MCF 10A (cell line): ENCODE measurements at places on chromosomes 5 and 9. TPM values are rescaled to one million over a fixed set of nuclear protein-coding genes. Genes with fewer than 3 reads are reported as not detected.
A peak's percentile ranks its signal among the peaks of the same experiment; 100 is the strongest.

- no peaks in the 10 kb centered on the region for H3K27me3 ChIP-seq
- H3K36me3 ChIP-seq = peaks cover 40% of the 10 kb centered on the region
- peaks cover 9% of the 10 kb centered on the region for H3K4me1 ChIP-seq
- H3K27ac ChIP-seq = no peak overlapping the region
- no peak for DNase-seq
Measured at GRCh38 chr5:173933901-173934300, 45.8 kb downstream of the CPEB4 start.

ELP1 gene
- 36.9 and 39.6 TPM in 2 replicates for total RNA-seq

DNA sequence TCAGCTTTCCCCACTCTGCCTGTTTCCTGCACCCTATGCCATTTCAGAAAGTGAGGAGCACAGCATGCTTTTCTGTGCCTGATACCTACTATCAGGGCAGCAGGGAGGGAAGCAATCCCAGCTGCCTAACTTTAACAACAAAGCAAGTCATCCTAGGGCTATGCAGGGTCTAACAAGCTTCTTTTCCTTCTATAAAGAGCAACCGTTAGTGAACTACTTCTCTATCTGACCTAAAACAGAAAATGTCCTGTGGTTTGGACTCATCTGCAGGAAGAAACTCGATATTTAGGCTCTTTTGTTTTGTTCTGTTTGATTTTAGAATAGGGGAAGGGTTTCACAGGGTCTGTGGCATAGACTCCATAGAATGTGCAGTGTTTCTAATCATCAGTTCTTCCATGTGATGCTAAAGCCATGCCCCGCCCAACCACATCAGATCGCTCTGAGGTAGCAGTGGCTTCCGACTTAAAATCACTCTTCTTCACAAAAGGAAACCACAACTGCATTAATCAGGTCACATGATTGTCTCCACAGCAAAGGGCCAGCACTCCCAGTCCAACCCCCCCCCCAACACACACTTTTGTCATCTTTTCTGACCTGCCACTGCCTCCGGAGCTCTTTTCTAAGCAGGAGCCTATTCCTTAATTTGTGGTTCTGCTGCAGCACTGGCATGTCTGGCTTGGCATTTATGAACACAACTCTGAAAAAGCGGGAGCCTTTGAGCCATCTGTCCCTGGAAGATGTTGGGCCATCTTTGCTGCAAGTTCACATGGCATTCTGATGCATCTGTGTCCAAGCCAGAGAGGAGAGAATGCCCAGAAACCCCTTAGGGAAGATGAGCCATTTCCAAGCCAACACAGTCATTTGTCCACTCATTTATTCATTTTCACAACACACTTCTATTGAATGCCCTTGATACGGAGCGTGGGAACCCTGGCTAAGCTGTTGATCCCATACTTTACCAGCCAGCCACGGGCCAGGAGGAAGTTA is 71.6 kb downstream of the CFAP90 start:
- no peak overlapping the region for H3K4me3 ChIP-seq
- peaks cover 5% of the 10 kb centered on the region for H3K4me1 ChIP-seq
- no peaks in the 10 kb centered on the region for H3K36me3 ChIP-seq

RNF208 gene
- 2.5 and 3.1 TPM in 2 replicates for total RNA-seq

APBB3 gene
- 22.7 and 28.1 TPM in 2 replicates for total RNA-seq

GRCh38 chr5:43033841-43034590 is 6.1 kb downstream of the ANXA2R start:
- no peak overlapping the region for H3K4me3 ChIP-seq
- H3K4me1 ChIP-seq = no peaks in the 10 kb centered on the region
- peaks cover 6% of the 10 kb centered on the region for H3K36me3 ChIP-seq
- no peaks in the 10 kb centered on the region for H3K27me3 ChIP-seq
- no peak for DNase-seq

GRCh38 chr9:137540536-137540935 is 9.7 kb downstream of the PNPLA7 start:
- no peak overlapping the region for H3K27ac ChIP-seq
- DNase-seq = no peak
- peaks cover 6% of the 10 kb centered on the region for H3K36me3 ChIP-seq
- H3K4me3 ChIP-seq = no peak overlapping the region
- no peaks in the 10 kb centered on the region for H3K4me1 ChIP-seq

DNA sequence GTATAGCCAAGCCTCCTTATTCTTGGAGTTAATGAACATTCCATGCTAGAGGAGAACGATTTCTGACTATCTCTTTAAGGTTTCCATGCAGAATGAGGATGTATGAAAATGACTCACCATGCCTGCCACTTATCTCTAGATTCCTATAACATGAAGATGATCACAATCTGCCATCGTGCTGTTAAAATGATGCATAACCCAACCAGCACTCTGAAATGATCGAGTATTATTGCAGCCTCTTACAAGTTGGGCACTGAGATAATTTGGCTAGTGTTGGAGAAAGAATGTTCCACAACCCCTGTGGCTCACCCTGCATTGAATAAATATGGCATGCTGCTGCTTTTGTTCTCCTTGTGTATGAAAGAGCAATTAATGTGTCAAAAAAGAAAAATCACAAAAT is 1143.6 kb upstream of the WWC1 start:
- H3K27me3 ChIP-seq = no peaks in the 10 kb centered on the region
- DNase-seq = no peak
- H3K27ac ChIP-seq = no peak overlapping the region
- no peak overlapping the region for H3K4me3 ChIP-seq
- H3K36me3 ChIP-seq = no peaks in the 10 kb centered on the region
- H3K4me1 ChIP-seq = peaks cover 7% of the 10 kb centered on the region

IL13 gene
- total RNA-seq = not detected in 2 replicates

PTRH1 gene
- total RNA-seq = 35.2 and 37.8 TPM in 2 replicates

PRKAA1 gene
- 58.1 and 62.7 TPM in 2 replicates for total RNA-seq

DNA sequence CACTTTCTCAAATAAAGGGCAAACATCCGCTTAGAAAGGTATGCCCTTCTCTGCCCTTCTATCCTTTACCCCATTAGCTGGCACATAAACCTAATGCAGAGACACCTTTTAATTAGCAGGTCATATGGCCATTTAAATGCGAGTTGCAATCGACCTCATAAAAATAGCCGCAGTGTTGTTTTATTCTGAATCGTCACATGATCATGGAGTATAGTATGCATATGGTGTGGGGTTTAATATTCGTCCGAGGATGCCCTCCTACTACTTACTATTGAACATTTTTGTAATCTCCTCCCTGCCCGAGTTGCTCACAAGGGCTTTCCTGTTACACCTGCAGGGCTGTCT is 72.0 kb downstream of the PIK3R1 start:
- peaks cover 100% of the 10 kb centered on the region for H3K36me3 ChIP-seq
- peak overlapping the region; percentile 69 for H3K4me3 ChIP-seq
- no peaks in the 10 kb centered on the region for H3K27me3 ChIP-seq
- H3K27ac ChIP-seq = peak overlapping the region; percentile 73

DNA sequence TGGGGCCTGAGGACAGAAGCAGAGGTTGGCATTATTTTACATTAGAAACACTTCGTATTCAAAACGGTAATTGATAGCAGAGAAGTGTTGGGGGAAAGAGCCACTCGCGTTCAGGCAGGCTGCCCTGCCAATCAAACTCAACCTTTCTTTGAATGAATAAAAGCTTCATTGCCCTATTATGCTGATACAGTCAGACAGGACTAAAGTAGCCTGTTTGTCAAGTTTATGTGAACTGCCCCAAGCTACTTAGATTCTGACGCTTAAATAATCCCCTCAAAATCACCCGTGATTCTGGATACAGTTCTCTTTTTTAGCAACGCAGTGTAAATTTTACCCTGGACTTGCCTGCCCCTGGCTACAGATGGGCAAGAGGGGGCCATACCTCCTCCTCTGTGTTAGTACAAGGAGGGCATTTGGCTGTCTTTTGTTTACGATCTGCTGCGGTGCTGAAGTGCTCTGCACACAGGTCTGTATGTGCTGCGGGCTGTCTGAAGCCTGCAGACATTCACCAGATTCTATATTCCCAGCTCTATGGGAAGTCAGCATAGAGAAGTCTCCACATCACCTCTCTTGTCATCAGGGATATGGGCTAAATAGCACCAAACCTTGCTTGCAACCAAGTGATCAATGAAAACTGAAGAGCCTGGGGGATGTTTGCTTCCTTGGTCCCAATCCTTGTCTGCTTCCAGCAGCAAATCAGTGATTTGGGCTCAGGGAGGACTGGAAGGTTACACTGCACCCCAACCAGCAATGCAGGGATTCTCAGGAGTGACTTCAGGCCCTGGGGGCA is 218.4 kb downstream of the EBF1 start:
- no peaks in the 10 kb centered on the region for H3K36me3 ChIP-seq
- H3K4me1 ChIP-seq = peaks cover 16% of the 10 kb centered on the region
- DNase-seq = no peak
- H3K27ac ChIP-seq = no peak overlapping the region

GRCh38 chr5:52947851-52948250 is 41.3 kb upstream of the ITGA2 start:
- DNase-seq = no peak
- H3K27me3 ChIP-seq = no peaks in the 10 kb centered on the region
- H3K4me1 ChIP-seq = peaks cover 22% of the 10 kb centered on the region
- no peak overlapping the region for H3K4me3 ChIP-seq
- no peak overlapping the region for H3K27ac ChIP-seq
- H3K36me3 ChIP-seq = no peaks in the 10 kb centered on the region

- H3K4me3 ChIP-seq = no peak overlapping the region
- no peaks in the 10 kb centered on the region for H3K36me3 ChIP-seq
- no peaks in the 10 kb centered on the region for H3K4me1 ChIP-seq
Measured at GRCh38 chr5:74499256-74500050, 141.1 kb downstream of the ENC1 start.

GRCh38 chr9:130073373-130073772 is 19.7 kb downstream of the GPR107 start:
- no peak for DNase-seq
- H3K27me3 ChIP-seq = no peaks in the 10 kb centered on the region
- H3K4me1 ChIP-seq = no peaks in the 10 kb centered on the region
- no peak overlapping the region for H3K27ac ChIP-seq
- H3K36me3 ChIP-seq = peaks cover 36% of the 10 kb centered on the region
- no peak overlapping the region for H3K4me3 ChIP-seq

CCL27 gene
- total RNA-seq = 0.49 TPM in 1 of 2 replicates, not detected in the other

DNA sequence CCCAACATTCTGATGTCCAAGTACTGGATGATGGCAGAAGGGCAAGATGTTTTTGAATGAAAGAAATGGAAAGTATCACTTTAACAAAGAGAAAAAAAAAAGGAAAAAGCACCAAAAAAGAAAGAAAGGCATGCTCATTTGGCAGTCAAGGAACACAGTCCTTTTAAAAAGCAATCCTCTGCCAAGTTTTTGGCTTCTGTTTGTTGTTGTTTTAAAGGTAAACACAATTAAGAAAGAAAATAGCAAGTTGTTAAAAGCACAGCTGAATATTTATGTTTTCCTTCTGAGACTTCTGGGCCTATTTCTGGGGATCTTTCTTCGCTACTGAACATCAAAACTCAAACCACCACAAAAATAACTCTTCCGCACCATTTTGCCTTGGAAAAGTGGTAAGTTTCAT is 162.1 kb downstream of the TRPM3 start:
- H3K4me3 ChIP-seq = no peak overlapping the region
- H3K36me3 ChIP-seq = no peaks in the 10 kb centered on the region
- H3K27ac ChIP-seq = no peak overlapping the region
- H3K4me1 ChIP-seq = peaks cover 6% of the 10 kb centered on the region

DNA sequence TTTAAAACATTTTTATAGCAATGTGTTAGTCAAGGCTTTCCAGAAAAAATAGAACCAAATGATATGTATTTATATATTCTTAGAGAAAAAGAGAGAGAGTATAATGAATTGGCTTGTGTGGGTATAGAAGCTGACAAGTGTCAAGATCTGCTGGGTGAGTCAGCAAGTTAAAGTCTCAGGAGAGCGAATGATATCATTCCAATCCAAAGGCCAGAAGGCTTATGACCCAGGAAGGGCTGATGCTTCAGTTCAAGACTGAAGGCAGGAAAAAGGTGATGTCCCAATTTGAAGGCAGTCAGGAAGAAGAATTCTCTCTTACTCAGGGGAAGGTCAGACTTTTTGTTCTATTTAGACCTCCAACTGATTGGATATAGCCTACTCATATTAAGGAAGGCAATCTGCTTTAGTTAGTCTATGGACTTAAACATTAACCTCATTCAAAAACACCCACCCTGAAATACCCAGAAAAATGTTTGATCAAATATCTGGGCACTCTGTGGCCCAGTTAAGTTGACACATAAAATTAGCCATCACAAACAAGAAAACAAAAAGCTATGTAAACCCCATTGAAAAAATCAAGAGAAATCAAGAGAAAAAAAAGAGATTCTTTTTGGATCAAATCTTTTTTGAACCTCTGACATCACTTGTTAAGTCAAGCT is 189.6 kb downstream of the PIK3R1 start:
- DNase-seq = peak; percentile 58
- H3K4me3 ChIP-seq = no peak overlapping the region
- no peaks in the 10 kb centered on the region for H3K36me3 ChIP-seq
- H3K27me3 ChIP-seq = no peaks in the 10 kb centered on the region

ANKRD55 gene
- total RNA-seq = not detected in 2 replicates

C9 gene
- total RNA-seq = not detected in 2 replicates

GRCh38 chr9:93265972-93266371 is 82.0 kb downstream of the WNK2 start:
- no peak overlapping the region for H3K27ac ChIP-seq
- peaks cover 16% of the 10 kb centered on the region for H3K27me3 ChIP-seq
- no peak for DNase-seq

GRCh38 chr5:92421196-92421595 is 1038.1 kb upstream of the ARRDC3 start:
- no peaks in the 10 kb centered on the region for H3K4me1 ChIP-seq
- DNase-seq = no peak
- H3K27ac ChIP-seq = no peak overlapping the region

- H3K36me3 ChIP-seq = no peaks in the 10 kb centered on the region
- no peak overlapping the region for H3K4me3 ChIP-seq
- no peaks in the 10 kb centered on the region for H3K27me3 ChIP-seq
- H3K27ac ChIP-seq = no peak overlapping the region
- H3K4me1 ChIP-seq = no peaks in the 10 kb centered on the region
Measured at GRCh38 chr9:71830929-71831328, 62.6 kb upstream of the CEMIP2 start.

DNA sequence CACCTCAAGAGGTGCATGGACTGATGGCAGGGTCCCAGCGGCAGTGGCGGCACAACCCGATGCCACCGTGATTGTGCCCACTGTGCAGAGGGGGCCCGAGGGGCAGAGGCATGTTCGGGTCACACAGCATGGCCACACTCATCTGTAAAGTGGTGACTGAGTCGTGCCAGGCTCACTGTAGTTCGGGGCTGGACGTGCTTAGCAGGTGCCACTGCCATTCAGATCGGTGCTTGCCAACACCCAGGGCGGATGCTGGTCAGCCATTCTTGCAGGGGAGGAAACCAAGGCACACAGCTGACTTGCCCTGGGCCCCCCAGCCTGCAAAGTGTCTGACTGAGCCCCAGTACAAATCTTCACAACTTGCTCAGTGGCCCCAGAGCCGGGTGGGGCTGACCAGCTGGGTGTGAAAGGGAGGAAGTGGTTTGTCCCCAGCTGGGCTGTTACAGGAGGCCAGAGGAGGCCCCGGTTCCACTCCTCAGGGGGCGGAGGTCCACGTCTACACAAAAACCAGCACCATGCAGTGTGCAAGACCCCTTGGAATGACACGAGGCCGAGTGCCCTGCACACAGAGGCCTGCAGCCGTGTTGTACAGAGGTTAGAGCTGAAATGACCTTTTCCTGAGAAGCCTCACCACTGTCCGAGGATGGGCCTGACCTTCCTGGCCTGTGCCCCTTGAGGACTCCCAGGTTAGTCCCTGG is 17.9 kb downstream of the FGD3 start:
- H3K4me1 ChIP-seq = no peaks in the 10 kb centered on the region
- no peaks in the 10 kb centered on the region for H3K27me3 ChIP-seq
- H3K27ac ChIP-seq = no peak overlapping the region
- H3K36me3 ChIP-seq = peaks cover 6% of the 10 kb centered on the region
- H3K4me3 ChIP-seq = no peak overlapping the region
